ENCODE measurements at places on chromosomes 1 and 21.

- no peak for DNase-seq
Observed at GRCh38 chr1:28551381-28551780, 1.5 kb upstream of the TRNAU1AP start.

DNA sequence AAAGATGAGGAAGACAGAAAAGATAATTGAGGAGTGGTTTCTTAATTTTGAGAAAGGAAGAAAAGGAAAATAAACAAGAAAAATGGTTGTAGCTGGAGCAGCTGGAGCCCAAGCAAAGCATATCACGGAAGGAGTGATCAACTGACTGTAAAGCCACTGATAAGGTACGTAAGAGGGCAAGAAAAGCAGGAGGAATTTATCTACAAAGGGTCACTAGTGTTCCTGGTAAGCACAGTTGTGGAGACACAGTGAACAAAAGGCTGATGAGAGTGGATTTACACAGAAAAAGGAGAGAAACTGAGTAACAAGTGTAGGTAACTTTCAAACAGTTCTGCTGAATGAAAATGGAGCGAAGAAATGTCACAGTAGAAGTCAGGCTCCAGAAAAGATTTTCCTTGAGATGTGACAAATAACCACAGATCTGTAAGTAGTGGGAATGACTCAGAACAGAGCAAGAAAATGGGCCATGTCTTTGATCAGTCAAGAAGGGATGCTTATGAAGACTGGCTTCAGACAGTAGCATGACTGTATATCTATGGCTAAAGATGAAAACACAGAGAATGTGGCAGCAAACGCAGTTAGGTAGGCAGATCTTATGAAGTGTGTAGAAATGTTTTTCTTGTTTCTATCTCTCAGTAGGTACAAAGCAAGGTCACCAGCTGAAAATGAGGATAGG is 45.6 kb upstream of the RBM34 start:
- peak; percentile 29 for DNase-seq

DNA sequence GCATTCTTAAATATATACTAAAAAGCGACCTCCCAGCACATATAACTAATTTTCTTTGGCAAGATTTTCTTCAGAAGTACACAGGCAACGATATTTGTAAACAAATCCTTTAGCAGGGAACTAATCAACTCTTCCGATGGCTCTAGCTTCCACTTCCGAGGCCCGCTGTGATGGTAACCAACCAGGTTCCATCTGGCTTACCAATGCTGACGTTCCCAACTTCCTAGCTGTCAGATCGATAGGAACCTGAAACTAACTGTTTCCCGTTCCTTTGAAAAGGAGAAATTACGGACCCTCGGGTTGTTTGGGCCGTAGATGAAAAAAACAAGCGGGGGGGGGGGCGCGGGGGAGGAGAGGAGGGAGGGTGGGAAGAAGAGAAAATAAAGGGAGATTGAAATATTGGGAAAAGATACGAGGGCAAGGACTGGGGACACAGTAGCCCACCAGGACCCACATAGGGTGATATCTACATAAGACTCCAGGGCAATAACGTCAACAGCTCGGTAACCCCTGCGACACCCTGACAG is 513 bp downstream of the GTF2B start:
- DNase-seq, result peak; percentile 27

- peak; percentile 85 for DNase-seq
Observed at GRCh38 chr1:117802531-117803257, 126.7 kb downstream of the GDAP2 start.

GRCh38 chr1:18100491-18101063 is 7.0 kb upstream of the IGSF21 start:
- peak; percentile 47 for DNase-seq

Measured in RPMI7951 (cell line).